ENCODE measurements at places on chromosomes 7 and 10.
A peak's percentile ranks its signal among the peaks of the same experiment; 100 is the strongest.

GRCh38 chr10:78420946-78421735 lies 387.5 kb downstream of the RPS24 start:
- no peak for DNase-seq

GRCh38 chr7:100556541-100556940 lies 17.2 kb downstream of the SAP25 start:
- no peak for DNase-seq

- no peak for DNase-seq
These were observed 104.9 kb downstream of the CREB5 start for GRCh38 chr7:28517206-28517605.

- DNase-seq, result no peak
These were observed 17.9 kb downstream of the OR6B1 start for GRCh38 chr7:144018065-144018464.

DNA sequence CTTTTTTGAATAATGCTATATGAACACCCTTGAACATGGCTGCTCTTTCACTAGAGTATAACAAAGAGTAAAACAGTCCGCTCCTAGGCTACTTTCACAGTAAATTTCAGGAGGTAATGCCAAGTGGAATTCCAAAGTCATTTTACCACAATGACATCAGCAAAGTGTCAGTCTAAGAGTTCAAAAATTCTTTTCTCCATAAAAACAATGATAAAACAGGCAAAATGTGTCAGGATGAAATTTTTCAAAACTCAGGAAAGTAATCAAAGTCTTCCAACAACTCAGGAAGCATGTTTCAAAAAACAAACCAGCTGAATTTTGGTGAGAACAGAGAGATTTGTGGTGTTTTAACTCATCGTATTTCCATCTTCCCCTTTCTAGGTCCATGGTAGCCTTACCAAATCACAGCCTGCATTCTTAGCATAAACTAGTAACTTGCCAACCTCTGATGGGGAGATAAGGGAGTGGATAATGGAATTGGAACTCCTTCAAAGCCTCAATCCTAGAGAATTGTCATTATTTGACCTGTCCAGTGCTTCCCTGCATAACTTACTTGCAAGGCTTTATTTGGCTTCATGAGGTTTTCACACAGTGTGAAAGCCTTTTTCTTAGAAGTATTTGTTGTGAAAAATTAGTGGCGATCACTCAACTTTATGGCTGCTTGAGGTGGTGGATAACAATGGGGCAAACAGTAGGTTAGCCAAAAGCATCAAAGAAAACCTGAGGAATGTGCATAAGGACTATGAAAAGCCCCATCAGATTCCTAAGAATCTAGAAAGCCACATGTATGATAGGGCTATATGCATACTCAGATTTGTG lies 302.7 kb downstream of the HDAC9 start:
- DNase-seq, result no peak

GRCh38 chr10:102072673-102073527 lies 7.8 kb downstream of the HPS6 start:
- DNase-seq, result peak; percentile 53

GRCh38 chr10:89214566-89215165 lies 7.5 kb upstream of the CH25H start:
- no peak for DNase-seq

GRCh38 chr10:123897146-123897545 lies 5.5 kb upstream of the CPXM2 start:
- no peak for DNase-seq

GRCh38 chr7:111137296-111138192 lies 46.6 kb downstream of the LRRN3 start:
- no peak for DNase-seq

- no peak for DNase-seq
These were observed 3.1 kb downstream of the CSTF2T start for GRCh38 chr10:51696251-51696650.

- no peak for DNase-seq
These were observed 288.2 kb upstream of the SEMA3D start for GRCh38 chr7:85475071-85475470.

DNA sequence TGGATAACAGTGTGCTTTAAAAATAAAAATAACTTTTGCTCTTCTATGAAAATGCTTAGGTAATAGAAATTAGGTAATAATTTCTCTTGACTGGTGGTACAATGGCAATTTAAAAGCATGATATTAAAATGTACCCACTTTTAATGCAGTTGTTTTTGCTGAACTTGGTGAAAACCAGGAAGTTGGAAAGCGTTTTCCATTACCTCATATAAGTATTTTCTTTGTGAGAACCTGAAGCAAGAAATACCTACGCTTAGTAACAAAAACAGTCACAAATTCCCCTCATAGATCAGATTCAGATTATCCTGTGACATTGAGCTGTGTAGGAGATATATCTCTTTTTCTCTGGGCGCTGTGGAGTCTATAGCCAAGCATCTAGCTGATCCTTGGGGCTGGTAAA lies 689.0 kb upstream of the FZD8 start:
- DNase-seq, result no peak

DNA sequence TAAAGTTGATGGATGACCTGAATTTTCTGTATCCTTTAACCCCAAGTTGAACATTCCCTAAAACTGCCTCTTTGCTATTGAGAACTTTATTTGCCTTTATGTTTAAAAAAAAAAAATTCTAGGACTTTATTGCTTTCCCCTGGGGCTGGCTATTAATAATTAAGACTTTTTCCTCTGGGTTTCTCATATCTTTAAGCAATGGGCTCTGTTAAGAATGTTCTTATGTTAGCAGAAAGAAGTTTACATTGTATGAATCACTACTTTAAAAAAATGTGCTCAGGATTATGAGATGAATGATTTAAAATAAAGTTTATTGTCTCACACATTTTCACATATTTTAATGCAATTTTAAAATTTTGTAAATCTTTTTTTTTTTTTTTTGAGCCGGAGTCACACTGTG lies 19.5 kb downstream of the TAX1BP1 start:
- no peak for DNase-seq

DNA sequence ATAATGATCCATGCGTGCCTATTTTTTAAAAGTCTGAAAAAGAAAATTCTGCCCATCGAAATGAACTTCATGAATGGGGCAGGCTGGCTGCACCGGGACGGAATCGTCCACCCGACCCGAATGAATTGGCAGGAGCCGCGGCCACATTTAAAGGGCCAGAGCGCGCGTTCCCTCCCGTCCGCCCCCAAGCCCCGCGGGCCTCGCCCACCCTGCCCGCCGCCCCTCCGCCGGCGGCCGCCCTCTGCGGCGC lies 319 bp upstream of the GATA3 start:
- DNase-seq, result no peak

- no peak for DNase-seq
These were observed 195.3 kb downstream of the FAM107B start for GRCh38 chr10:14579405-14579804.

DNA sequence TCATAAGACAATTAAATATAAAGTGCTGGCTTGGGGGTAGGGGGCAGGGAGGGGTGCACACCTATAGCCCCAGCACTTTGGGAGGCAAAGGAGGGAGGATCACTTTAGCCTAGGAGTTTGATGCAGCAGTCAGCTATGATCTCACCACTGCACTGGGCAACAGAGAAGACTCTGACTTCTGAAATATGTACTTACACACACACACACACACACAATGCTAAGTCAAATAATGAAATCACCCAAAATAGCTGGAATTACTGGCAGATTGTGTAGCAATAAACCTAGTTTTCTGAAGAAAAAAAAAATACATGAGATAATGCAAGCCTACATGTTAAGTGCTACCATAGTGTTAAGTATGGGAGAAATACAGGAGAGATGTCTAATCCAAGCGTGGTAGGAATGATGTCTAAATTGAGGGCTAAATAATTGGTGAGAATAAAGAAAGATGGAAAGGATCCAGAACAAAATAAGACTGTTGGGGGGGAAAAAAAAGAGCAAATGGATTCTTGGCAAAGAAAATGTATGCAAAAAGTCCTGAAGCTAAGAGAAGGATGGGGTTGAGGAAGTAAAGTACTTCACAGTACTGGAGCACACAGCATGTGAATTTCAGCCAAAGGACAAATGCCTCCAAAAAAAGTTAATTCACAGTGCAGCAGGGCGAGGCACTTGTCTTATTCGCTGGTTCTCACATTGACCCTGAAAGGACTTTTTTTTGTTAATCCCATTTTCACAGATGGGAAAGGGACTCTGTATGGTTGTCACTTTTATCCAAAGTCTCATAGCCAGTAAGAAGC lies 73.9 kb downstream of the IGF2BP3 start:
- DNase-seq, result no peak

GRCh38 chr7:48305661-48306060 lies 134.4 kb downstream of the ABCA13 start:
- no peak for DNase-seq

GRCh38 chr7:151366880-151367222 lies 25.2 kb downstream of the NUB1 start:
- DNase-seq, result no peak

- DNase-seq, result no peak
These were observed 286.1 kb upstream of the KLF6 start for GRCh38 chr10:4070921-4071660.

GRCh38 chr7:156067156-156067555 lies 254.9 kb upstream of the SHH start:
- no peak for DNase-seq

- no peak for DNase-seq
These were observed 141.9 kb downstream of the ELFN1 start for GRCh38 chr7:1811850-1812508.

DNA sequence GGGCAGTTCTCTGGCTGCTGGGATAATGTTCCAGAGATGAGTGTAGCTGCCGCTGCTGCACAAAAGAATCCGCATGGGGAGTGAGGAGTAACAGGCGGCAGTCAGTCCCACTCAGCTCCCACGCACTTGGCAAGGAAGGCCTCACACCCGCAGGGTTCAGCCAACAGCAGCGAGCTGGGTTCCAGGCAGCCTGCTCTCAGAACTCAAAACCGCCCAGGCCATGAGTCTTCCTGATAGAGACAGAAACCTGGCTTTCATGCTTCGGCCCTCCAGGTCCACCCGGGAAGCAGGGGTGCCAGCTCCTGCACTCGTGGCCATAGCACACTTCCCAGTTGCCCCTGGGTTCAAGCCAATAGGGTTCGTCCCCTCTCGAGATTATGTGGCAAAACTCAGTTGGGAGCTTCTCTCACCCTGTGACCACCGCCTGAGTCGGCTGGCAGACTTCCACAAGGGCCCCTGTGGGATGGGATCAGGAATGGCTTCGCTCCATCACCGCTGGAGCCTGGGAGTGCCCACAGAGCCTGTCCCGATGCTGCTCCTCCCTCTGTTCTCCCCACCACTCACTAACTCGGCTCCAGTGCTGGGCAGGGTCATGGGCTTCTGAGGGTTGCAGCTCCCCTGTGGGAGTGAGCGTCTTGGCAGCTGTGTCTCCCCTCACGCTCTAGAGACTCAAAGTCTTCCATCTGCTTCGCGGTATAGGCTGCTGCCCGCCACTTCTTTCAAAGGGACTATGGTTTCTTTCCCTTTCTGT lies 20.6 kb downstream of the CLRN3 start:
- DNase-seq, result no peak

DNA sequence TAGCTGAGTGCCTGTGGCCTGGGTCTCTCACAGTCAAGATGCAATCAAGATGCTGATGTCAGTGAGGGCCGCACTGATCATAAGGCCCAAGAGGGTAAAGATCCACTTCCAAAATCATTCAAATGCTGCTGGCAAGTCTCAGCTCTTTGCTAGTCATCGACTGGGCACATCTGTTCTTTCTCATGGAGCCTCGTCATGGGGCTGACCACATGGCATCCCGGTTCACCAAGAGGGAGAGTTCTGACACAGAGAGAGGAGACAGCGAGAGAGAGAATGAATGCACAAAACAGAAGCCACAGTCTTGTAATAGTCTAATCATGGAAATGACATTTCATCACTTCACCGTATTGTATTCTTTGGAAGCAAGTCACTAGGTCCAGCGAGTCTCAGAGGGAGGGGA lies 1067.5 kb upstream of the C7orf33 start:
- DNase-seq, result no peak

GRCh38 chr10:60480865-60481563 lies 91.3 kb upstream of the ANK3 start:
- DNase-seq, result no peak

GRCh38 chr7:42567051-42567450 lies 330.0 kb upstream of the GLI3 start:
- DNase-seq, result no peak

DNA sequence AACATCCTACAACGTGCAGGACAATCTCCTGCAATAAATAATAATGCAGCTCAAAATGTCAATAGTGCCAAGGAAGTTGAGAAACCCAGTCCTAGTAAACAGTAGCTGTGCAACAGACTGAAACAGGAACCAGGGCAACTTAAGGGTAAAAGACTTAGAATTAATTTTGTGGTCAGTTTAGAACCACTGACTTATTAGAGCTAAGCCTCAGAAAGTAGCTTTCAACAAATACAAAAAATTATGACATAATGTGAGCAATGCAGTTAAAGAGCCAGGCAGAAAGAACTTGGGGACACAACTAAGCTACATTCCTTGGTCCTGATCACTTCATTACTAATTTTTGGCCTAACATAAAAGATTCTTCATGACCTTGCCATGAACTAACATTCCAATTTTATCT lies 195.4 kb downstream of the MACC1 start:
- no peak for DNase-seq

DNA sequence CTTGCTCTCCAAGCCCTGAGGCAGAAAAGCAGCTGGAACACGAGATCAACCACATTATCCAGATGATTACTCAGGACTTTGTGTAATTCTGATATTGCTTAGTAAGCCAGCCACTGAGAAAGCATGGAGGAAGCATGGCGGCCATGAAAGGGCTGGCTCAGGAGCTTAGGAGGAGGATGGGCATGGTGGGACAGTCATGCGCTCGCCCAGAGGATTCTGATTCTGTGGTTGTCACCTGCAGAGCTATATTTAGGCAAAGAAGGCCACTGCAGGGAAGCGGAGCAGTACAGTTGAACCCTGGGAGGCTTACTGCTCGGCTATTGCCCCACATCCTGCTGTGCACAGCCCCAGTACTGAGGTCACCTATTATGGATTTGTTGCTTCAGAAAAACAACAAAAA lies 128.8 kb upstream of the DNAJB12 start:
- DNase-seq, result no peak

- DNase-seq, result no peak
These were observed 3.5 kb upstream of the AKR1D1 start for GRCh38 chr7:138072726-138073125.

GRCh38 chr10:84415539-84416244 lies 87.3 kb downstream of the CCSER2 start:
- no peak for DNase-seq

Measured in T-helper 1 cell (primary cell).